ENCODE measurements at places on chromosomes 5 and 9.

DNA sequence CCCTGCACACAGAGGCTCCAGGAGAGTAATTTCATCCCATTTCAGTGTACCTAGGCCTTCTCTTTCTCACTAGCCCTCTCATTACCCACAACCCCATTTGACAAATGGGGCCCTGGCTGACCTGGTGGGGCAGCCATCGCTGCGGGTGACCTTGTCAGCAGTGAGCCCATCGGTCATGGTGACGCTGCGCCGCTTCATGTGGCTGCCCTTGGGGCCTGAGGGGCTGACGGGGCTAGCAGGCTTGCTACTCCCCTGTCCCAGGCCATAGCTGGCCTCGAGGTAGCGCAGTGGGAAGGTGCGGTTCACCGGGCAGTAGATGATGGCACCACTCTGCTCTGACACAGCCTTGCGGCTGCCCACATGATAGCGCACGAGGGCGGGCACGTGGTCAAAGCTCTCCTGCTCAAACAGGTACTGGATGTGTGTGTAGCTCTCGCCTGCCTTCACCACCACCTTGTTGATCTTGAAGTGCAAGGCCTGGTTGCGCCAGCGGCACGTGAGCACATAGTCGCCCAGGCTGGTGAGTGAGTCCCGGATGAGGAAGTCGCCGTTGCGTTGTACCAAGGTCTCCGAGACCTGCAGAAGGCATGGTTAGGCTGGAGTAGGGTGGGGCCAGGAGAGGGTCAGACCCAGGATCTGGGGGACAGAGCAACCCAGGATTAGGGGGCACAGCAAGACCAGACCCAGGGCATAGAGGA is 14.1 kb upstream of the TOR2A start:
- DNase-seq: no peak

DNA sequence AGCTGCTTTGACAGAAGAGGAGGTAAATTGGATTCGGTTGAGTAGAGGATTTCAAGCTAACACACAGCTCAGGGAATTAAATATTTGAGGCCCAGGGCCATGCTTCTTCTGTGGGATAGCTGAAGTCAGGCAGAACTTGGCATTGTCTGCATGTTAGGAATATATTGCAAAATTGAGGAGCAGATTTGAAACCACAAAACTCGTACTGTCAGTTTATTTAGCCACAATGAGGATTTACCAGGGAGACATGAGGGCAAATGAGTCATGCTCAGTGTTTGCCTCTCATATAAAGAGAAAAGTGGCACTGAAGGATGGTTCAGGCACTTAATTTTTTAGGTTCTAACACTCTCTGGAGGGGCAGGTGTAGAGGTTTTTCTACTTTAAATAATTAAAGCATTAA is 83.0 kb upstream of the PRLR start:
- no peak for DNase-seq

GRCh38 chr5:107389130-107389774 is 281.5 kb downstream of the EFNA5 start:
- DNase-seq: no peak

- no peak for DNase-seq
These were observed 6.0 kb downstream of the LHX6 start for GRCh38 chr9:122222791-122223190.

GRCh38 chr5:133325864-133326263 is 274.1 kb downstream of the HSPA4 start:
- DNase-seq: no peak

- DNase-seq: no peak
These were observed 476.6 kb upstream of the TNC start for GRCh38 chr9:115594557-115594956.

- DNase-seq: no peak
These were observed 210.7 kb upstream of the SLC24A2 start for GRCh38 chr9:19999491-20000057.

DNA sequence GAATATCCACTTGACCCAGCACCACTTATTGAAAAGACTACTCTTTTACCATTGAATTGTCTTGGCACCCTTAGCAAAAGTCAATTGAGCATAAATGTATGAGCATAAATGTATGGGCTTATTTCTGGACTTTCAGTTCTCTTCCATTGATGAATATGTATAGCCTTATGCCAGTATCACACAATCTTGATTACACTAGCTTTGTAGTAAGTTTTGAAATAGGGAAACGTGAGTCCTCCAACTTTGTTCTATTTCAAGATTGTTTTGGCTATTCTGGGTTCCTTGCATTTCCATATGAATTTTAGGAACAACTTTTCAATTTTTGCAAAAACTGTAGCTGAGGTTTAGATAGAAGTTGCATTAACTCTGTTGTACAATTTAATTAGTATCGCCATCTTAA is 601.0 kb downstream of the TLE1 start:
- no peak for DNase-seq

DNA sequence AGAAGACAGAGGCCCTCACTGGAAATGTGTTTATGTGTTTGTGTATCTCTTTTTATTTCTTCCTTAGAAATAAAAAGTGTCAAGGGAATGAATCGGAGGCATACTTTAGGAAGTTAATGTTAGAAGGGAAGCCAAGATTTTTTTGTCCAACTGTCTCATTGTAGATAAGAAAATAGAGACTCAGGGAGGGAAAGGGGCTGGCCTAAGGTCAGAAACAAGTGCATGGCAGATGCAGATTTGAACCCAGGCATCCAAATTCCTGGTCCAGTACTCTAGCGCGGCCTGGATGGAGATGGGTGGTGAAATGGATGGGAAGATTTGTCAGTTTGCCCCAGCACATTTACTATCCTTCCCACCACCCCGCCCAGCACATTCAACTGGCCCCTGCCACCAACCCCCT is 19.8 kb upstream of the TNIP1 start:
- no peak for DNase-seq

GRCh38 chr9:16282216-16282615 is 588.3 kb downstream of the BNC2 start:
- DNase-seq: no peak

GRCh38 chr9:90698871-90699440 is 56.3 kb upstream of the DIRAS2 start:
- DNase-seq: no peak

DNA sequence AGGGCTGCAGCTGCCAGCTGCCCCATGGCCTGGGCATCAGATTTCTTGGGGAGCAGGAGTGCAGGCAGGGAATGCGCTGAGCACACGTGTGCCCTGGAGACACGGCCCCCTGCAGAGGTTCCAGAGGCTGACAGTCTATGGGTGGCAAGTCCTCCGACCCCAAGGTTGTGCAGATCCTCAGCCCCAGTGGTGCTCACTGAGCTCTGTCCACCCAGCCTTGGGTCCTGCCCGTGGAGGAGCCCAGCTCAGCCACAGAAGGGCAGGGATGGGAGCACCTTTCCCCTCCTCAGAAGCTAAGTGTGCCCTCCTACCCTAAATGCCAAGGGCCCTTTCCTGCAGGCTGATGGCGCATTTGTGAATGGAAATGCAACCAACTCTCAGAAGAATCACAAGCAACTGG is 341.0 kb downstream of the IRX2 start:
- DNase-seq: no peak

DNA sequence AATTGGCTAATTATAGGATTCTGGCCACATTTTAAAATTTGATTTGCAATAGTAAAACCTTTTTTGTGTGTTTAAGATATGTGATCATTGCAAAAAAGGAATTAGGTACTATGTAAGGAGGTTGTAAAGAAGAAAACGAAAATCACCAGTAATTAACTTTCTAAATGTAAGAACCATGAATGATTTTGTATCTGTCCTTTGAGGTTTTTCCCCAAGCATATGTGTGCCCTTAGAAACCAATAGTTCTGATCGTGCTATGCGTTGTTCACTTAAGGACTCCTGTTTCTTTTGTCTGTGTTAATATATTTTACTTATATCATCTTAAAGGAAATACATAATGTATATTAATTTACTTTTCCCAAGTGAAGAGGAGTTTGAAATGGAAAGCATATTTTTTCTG is 410.2 kb downstream of the PSAT1 start:
- DNase-seq: no peak

DNA sequence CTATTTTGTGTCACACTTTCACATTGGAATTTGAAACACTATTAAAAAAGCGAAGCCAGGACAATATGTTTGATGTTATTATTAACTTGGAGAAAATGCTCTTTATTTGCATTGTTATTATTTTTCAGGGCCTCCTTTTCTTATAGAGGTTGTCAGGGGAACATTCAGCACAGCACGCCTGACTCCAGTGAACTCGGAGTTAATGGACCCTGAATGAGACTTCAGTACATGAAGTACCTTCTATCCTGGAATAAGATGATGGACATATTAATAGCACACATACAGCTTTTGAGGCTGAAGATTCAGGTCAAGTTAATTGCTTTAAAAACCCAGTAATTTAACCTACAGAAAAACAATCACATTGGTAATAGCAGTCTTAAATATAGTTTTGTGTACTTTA is 652.9 kb downstream of the SEMA5A start:
- DNase-seq: no peak

DNA sequence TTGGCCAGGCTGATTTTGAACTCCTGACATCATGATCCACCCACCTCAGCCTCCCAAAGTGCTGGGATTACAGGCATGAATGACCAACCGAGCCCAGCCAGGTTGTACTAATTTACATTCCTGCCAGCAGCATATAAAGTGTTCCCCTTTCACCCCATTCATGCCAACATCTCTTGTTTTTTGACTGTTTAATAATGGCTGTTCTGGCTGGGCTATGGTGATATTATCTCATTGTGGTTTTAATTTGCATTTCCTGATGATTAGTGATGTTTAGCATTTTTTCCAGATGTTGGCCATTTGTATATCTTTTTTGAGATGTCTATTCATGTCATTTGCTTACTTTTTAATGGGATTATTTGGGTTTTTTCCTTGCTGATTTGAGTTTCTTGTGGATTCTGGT is 87.3 kb downstream of the INVS start:
- no peak for DNase-seq
